CD4-positive, alpha-beta T cell treated with Interleukin-15 for 1 hour (primary cell): ENCODE measurements at places on chromosomes 5 and 9.

GRCh38 chr5:61327760-61328753, 4.0 kb upstream of the ZSWIM6 start:
- DNase-seq = no peak

- DNase-seq = no peak
These were observed 650.0 kb upstream of the SGCD start for GRCh38 chr5:155676967-155677366.

DNA sequence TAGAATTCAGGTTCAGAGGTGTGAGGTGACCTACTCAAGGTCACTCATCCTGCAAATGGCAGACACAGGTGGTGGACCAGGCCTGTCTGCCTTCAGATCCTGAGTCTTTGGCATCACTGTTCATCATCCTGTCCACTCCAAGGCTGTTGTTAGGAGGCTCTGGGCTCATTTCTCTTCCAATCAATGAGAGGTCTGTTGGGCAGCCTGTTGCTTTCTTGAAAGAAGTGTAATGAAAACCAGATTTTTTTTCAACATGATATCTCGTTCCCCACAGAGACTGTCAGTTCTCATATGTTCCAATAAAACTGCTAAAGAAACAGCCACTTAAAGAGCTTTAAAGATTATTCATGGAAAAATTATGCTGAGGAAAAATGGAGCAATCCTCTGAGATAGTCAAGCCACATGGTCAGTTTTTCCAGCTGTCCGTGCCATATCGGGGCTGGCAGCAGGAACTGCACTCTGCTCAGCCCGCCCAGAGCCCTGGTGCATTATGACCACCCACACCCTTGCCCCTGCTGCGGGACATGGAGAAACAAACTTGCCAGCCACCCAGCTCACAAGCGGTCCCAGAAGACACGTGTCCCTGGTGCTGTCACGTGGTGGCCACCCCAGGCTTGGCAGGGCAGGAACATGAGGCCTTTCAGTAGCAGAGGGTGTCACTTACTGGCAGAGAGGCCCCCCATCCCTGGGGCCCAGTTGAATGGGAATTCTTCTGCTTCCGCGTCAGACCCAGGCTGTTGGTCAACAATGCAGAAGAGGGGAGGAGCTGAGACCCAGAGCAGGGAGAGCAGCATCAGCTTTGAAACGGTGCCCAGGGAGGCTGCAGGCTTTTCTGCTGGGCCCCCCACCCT, 63.7 kb upstream of the ANGPTL2 start:
- no peak for DNase-seq

GRCh38 chr5:147567917-147568598, 58.2 kb upstream of the DPYSL3 start:
- DNase-seq = no peak

GRCh38 chr9:110240198-110240597, 16.1 kb downstream of the TXN start:
- no peak for DNase-seq

- no peak for DNase-seq
These were observed 68.4 kb downstream of the COL27A1 start for GRCh38 chr9:114223564-114224246.

DNA sequence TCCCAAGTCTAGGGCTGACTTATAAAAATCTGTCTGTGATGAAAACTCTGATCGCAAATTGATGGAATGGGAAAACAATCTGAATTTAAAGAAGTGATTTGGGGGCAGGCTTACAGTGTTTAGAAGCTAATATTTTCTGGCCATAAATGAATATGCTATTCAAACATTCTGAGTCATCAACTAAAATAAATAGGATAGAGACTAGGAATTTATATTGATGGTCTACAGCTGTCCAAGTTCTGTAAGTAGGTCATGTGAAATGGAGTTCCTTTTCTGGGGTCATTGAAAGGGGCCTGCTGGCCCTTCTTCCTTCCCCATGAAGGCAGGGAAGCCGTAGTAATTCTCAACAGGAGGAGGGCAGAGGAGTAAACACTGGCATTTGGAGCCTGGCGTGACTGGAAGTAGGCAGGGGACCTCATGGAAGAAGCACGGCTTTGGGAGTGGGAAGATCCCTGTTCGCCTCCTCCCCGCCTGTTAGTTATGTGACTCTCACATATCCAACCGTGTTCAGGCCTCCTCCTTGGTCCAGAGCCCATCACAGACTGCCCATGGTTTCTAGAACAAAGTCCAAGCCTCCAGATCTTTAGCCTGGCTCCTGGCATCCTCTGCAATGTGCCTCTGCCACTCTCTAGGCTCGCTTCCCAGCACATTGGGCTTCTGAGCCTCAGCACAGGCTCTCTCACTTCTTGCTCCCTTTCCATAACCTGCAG, 31.7 kb downstream of the ALG2 start:
- no peak for DNase-seq

DNA sequence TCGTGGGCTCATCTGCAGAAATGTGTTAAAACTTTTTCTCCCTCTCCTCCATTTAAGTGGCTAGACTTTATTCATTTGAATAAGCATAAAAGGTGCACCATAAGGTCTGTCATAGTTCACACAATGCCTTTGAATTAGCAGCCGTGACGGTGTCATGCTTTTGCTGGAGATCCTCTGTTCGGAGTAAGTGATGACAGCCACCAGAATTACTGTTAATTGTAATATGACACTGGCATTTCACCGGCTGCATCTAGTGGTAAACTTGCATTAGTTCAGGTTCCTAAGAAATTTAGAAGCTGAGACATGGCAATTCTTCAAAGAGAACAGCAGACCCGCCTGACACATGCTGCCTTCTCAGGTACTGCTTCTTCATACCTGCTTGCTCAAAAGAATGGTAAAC, 241.7 kb downstream of the EBF1 start:
- no peak for DNase-seq

- DNase-seq = no peak
These were observed 13.5 kb downstream of the NREP start for GRCh38 chr5:111743512-111743911.
